ENCODE measurements at places on chromosomes 3 and 15.

- no peak for DNase-seq
Measured at GRCh38 chr15:67922971-67923945, 83.4 kb upstream of the RNU6-1 start.

DNA sequence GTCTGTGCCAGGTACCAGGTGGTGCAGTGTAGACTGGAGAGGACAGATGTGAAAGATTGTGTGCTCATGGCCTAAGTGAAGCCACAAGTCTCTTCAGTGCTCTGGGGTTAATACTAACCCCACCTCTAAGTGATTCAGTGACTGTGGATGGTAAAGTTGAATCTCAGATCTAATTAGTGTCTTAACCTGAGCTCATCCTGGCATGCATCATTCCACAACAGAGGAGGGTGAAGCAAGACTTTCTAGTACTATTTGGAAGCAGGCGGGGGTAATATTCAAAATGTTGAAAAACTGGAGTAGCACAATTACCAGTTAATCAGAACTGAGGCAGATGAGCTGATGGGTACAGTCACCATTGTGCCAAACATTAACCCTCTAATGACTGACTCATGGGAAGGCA, 2.8 kb upstream of the MESD start:
- no peak for DNase-seq

DNA sequence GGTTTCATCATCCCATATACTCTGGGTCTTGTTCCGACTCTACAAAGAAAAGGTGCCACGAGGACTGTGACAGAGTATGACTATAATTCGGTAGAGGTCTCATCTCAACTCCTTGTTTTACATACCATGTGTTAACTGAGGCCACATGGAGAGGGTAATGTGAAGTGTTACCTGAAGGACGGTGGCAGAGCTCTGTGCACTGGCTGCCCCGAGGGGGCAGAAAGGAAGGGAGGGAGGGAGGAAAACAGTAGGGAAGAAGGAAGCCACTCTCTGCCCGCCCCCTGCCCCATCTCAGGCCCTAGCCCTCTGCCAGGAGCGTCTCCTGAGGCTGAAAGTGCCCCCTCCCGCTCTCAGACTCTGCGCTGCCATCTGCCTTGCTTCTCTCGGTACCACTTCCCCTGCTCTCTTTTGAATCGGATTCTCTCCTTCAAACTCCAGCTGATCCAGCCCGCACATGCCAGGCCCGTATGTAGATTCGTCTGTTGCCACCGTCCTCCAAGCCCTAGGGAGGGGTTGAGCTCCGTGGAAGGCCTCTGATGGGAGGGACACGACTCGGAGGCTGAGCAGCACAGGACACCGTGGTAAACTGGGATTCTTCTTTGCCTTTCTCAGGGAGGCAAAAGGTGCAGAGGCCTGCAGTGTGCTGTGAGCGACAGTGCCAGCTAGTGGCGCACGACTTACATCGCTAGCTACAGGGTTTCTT, 70.5 kb upstream of the ATP10A start:
- DNase-seq, result peak; percentile 30

DNA sequence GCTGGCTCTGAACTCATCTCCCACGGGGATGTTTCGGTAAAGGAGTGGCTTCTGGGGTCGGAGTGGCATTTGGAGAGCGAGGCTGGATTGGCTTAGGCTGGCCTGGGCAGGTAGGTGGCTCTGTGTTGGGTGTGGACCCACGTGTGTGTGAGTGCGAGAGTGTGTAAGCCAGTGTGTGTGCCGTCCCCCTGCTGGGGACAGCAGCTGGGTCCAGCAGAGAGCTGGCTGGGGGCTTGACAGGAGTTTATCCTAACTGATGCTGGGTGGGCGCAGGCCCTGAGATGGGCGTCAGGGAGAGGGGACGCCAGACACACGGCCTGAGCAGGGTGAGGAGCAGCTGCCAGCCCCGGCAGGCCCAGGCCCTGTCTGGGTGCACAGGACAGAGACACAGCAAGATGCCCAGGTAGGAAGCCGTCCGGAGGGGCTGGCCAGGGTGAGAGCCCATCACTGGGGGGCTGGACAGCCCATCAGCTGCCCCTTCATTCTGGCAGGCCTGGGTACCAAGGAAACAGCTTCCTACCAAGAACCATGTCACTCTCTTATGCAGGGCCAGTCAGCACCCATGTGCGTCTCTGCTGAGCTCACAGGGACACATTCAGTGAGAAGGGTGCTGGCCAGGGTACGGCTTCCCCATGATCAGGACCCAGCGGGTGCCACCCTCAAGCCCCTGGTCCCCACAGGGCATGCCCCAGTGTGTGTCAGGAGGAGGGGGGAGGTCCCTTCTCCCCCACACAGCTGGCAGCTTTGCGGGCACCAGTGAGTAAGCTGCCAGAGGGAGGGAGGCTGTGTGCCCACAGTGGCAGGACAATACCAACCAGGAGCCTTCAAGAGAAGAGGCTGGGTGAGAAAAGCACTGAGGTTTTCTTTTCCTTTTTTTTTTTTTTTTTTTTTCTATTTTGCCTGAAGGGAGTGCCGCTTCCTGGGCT, 1.1 kb downstream of the PAK6 start:
- DNase-seq, result no peak

GRCh38 chr3:9161811-9162210, 87.6 kb downstream of the SRGAP3 start:
- DNase-seq, result no peak

DNA sequence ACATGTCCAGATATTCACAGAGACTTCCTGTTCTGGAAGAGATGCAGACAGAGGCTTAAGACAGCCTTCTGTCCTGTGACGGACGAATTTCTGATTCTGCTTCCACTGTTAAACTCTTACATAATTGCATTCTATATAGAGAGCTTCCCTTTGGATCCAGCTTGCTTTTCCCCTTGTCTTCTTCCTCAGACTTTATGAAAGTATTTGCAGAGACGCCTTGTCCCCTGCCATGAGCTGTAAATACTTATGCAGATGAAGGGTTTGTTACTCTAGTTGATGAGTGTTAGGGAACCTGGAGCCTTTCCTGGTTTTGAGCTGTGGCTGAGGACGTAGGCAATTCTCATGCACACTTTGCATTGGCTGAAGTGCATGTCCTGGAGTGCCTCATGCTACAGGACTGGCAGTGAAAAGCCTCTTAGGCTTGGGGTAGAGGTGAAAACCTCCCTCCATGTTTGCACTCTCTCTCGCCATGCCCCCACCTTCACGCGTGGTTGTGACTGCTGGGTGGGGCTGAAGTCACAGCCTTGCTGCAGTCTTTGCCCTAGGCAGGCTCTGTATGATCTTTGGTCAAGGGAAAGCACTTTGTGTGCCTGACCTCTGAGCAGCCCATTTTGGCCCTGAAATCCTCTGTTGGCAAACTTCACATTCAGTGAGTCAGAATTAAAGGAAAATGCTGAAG, 286.6 kb downstream of the PTPRG start:
- DNase-seq, result no peak

DNA sequence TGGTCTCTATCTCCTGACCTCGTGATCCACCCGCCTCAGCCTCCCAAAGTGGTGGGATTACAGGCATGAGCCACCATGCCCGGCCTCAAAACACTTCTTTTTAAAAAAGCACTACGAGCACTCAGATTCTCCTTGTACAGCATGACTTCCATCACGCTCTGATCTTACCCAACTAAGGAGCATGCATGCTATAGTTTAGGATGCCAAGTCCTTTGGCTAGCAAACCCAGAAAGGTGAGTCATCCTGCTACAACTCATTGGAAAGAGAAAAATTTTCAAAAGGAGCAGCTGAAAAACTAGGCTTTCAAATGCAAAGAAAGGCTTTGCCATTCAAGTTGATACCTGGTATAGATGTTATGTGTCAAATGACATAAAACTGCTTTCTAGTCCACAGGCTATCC, 70.3 kb upstream of the PRICKLE2 start:
- no peak for DNase-seq

DNA sequence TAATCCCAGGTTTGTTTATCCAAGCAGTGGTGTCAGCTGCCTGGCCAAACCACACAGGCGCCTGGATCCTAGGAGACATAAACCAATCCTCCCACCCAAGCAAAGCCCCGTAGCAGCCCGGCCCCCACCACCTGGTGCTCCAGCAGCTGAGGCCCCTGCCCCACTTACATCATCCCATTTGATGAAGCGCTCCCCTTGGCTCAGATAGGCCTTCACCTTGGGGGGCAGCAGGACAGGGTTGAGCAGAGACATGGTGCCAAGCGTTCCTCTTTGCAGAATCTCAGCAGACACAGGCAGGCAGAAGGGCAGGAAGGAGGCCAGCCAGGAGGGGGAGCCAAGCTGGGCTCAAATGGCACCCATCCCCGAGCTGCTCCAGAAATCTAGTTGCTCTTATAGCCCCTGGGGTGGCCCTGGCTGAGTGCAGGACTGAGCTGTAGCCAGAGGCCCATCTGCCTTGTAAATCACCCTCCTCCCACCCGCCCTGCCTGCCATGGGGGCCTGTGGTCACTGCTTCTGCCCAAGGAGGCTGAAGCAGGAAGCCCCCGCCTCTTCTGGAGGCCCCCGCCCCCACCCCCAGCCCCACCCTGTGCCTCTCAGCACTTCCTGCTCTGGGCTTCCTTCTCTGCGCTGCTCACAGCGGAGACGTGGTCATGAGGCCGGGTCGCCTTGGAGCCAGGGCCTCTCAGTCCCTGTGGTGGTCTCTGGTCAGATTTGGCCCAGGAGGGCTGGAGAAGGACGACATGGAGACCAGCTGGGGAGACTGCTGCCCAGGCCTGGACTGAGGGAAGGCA, at the start of gene PLCB2:
Gene PLCB2, minus strand, starts transcription at position 515 of the 791 bp plus-strand sequence. Its CDS starts 263 bp downstream, at position 252.
- DNase-seq, result peak; percentile 49

- DNase-seq, result peak; percentile 20
Measured at GRCh38 chr15:101242160-101242998, 9.5 kb downstream of the CHSY1 start.

DNA sequence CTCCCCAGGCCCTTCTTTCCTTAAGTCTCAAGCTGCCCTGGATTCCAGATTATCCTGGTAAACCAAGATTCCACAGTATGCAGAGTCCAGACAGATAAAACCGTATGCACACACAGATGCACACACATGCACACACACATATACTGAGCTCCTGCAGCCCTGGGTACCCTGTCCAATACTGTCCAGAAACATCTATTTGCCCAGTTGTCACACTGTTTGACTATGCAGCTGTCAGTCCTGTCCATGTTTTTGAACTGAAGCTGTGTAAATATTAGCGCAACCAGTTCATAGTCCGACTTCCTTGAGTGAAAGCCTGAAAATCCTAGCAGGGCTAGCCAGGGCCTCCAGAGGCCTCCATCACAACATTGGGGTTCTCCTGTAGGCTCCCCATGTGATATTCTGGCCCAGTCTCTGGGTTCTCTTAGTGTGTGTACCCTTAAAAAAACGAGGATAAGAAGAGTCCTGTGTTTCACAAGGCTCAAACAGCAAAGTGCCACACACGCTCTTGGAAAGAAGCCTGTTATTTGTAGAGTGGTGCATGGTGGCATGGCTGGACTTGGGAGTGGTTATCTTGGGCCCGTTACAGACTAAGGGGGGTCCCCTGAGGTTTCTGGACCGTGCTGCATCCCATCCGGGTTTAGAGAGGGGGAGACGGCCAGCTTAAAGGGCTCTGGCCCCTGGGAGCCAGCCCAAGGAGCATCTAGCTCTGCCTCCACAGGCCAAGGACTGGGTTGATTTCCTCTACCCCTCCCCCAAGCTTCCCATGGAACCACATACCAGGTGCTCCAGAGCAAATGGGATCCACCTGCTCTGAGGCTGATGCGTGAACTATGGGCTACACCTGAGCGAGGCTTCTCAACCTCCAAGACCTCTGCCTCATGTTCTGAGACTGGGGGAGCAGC, 108.3 kb downstream of the IQSEC1 start:
- no peak for DNase-seq

DNA sequence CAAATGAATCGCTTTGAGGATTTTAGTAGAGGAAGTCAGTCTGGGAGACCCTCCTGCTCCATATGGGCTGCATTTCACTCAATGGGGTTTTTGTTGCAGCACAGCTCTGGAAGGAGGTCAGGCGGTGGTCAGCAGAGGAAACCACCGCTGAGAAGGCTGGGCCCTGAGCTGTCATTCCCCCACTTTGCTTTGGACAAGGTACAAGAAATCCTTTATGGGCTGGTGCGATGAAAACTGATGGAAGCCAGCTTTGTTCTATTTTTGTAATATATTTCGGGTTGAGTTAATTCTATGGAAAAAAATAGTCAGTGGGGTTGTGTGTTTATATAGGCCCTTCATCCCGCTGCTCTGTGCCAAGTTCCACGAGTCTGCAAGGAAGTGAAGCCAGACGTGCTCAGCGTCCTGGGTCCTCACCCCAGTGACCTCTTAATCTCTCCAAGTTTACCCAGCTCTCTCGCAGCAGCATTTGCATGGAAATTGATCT, 157.1 kb upstream of the TMC3 start:
- no peak for DNase-seq

DNA sequence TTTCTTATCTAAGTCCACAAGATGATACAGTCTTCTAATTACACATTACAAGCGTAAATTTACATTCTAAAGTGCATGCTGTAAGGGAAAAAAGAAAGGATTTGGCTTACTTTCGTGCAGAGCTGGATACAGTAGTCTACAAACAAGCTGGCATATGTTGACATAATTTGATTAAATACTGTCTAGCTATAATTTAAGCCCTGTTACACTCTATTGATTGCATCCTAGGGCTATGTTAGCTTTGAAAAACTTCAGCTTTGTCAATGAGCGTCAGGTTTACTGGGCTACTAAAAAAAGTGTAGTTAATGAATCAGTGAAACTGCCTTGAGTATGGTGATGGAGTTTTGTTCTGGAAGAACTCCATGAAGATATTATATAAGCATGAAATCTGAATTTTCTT, 24.5 kb upstream of the PLCL2 start:
- no peak for DNase-seq

- no peak for DNase-seq
Measured at GRCh38 chr15:68032672-68033071, 21.4 kb upstream of the PIAS1 start.

DNA sequence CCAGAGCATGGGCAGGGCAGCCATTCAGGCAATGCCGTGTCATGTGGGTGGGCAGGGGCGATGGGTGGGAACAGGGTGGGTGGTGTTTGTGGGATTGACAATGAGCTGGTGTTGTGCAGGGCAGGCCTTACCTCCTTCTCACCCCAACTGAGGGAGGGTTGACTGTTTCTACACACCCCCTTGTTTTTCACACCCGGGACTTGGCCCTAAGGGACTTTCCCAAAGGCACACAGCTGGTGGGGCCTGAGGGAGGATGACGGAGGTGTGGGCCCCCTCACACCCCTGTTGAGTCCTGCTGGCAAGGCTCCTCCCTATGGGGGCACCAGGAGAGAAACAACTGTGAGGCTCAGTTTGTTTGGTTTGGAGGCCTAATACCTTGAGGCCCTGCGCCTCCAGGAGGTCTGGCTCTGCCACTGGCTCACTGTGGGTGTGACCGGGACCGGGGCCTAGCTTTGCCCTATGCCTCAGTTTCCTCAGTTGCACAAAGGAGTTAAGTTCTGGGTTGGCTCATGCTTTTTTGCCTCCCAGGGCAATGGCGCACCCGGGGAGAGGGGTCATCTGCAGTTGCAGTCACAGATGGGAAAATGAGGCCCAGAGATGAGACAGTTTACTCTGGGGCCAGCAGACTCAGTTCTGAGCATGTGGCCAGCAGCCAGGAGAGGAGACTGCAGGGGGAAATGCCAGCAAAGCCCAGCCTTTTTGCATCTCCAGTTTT, 5.1 kb upstream of the DNAH1 start:
- peak; percentile 23 for DNase-seq
